ACHN (cell line): ENCODE measurements at places on chromosomes 2 and 18.
A peak's percentile ranks its signal among the peaks of the same experiment; 100 is the strongest.

- DNase-seq = no peak
Measured at GRCh38 chr2:1838426-1838825, 94.1 kb upstream of the PXDN start.

DNA sequence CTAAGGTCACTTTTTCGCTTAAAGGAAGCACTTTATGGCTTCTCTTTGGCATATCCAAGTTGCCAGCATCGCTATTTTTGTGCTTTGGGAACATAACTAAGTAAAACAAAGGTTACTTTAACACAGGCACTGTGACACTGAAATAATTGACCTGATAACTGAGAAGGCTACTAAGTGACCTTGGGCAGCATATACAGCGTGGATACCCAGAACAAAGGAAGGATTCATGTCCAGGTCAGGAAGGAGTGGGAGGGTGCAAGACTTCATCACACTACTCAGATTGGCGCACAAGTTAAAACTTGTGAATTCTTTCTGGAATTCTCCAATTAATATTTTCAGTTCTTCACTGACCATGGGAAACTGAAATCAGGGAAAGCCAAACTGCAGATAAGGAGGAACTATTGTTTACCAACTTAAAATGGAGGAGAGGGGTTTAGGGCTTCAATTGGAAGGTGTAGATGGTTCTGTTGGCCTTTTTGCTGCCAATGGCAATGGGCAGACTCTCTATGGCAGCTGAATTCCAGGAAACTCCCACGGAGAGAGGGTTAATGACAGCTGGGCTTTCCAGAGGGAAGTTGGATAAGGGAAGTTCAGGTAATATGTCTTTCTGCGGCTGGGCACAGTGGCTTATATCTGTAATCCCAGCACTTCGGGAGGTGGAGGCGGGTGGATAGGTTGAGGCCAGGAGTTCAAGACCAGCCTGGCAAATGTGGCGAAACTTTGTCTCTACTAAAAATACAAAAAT is 45.3 kb downstream of the COMMD1 start:
- DNase-seq = no peak

DNA sequence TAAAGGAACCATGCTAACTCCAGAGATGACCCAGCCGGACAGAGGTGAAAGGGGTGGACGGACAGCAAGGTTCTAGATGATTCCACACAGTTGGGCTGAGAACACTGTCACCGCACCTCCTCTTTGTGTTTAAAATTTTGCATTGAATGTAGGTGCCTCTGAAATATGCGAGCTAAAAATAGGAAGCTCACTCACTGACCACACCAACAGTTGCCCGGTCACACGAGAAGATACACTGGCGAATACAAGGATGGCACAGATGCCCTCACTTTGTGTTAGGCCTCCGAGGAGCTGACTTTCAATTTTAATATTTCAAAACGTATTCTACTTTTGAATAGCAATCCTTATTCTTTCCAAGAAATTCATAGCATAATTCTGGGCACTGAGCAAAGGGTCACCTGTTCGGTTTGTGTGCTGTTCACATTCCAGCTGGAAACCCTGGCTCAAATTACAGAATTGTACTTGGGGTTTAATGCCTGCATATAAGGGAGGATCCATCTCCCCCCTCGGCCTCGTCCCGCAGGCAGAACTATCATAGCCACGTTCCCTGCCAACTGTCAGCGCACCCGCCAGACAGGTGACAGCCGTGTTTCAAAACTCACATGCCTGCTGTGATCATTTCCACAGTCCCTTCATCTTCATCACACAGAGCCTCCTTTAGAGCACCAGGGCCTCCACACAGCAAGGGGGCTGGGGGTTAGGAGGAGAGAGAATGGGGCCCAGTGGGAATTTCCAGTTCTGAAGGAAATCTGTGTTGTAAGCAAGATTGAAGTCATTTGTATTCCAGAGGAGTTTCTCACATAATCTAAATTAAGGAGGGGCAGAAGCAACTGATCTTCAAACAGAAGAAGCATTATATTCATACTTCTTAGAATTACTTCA is 48.2 kb downstream of the ADI1 start:
- DNase-seq = no peak

DNA sequence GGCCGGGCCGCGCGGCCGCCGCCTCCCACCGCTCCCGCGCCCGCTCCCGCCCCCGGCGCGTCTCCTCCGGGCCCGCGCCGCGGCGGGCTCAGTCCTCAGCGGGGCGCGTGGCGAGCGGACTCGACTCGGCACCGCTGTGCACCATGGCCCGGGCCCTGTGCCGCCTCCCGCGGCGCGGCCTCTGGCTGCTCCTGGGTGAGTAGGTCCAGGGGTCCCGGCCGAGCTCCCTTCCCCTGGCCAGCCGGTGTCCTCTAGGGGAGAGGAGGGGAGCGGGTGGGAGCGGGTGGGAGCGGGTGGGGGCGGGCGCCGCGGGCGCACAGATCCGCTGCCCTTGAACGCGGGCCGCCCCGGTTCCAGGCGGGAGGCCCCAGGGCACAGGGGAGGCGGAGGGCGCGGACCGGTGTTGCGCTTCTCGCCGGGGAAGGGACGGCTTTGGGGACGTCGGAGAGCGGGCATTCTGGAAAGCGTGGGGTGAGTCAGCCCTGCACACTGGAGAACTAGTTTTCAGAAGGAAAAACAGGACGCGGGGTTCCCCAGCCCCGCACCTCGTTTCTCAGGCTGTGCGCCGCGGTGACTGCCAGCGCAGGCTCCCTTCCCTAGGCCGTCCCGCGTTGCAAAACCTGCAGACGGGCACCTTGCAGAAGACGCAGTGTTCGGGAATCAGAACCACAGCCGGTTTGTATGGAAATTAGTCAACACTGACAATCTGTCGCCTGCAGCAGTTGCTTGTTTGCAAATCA is at the start of gene RAMP1:
RAMP1 (plus strand) TSS at position 91 of the 740 bp plus-strand sequence; CDS start at position 144, 53 bp downstream.
- DNase-seq = no peak

DNA sequence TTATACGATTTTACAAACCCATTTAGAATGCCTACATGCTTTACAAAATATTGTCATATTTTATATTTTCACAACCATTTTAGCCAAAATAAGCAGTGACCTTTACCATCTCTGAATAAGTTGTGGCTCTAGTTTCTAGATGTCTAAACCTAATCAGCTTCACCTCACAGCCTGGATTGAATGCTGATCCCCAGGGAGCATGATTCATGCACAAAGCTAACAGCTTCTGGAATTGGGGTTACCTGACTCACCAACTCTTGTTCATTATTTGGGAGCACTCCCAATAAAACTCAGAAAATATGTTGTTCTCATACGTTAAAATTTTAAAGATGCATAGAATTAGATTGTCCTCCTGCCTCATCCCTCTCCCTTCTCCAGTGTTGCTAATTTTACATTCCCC is 611.7 kb upstream of the NETO1 start:
- DNase-seq = no peak

DNA sequence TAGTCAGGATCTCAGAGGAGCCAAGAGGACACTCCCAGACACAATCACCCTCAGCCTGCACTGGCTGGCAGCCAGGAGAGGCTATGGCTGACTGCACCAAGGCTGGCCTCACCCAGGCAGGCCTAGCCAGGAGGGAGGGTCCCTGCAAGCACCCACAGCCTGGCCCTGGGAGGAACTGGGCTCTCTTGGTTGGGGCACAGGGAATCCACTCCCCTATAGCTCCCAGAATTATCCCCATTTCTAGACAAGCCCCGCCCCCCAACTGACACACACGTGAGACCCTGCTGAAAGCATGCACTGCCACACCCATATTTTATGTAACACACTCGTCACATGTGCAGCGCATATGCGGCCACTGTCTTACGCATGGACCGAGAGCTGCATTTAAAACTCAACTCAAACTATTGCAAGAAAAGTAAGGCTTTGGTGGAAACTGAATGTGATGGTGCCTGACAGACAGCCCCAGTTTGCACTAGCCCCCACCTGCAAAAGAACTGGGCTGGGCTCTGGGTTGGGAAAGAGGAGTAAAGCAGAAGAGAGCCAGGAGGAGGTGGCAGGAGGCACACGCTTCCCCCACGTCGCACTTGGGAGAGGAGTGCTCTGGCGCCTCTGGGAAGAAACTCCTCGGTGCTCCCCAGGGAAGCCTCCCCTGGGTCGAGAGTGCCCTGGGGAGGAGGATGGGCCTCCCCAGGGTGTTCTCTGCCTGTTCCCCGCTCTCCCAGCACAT is 28.9 kb upstream of the ARHGEF4 start:
- DNase-seq = peak; percentile 34

GRCh38 chr2:235504441-235505180 is 10.8 kb downstream of the AGAP1 start:
- DNase-seq = no peak
